ENCODE measurements at places on chromosomes 12 and 14.

DNA sequence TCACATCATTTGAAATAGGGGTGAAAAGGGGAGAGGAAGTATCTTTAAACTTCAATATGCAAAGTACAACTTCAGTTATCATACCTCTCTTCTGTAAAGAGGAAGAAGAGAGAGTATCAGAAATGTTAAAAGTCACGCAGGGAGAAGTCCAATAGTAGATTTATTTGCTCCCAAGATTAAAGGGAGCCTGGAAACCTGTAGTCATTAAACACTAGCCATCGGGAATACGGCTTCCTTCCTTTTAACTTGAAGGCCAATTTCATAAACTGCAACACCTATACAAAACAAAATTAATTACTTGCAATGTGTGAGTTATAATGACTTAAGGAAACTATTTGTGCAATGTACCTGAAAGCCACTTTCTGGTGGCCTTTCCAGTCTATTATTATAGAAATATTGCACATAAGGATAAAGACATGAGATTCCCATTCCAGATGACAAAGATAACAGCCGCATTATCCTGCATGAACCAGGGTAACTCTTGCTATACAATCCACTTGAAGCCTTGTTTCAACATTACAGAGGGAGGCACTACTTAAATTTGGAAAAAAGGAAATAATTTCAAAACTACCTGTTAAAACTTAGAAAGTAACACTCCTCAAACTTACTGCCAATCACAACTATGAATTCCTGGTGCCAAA, 4.6 kb downstream of the BTG1 start:
- DNase-seq: no peak

DNA sequence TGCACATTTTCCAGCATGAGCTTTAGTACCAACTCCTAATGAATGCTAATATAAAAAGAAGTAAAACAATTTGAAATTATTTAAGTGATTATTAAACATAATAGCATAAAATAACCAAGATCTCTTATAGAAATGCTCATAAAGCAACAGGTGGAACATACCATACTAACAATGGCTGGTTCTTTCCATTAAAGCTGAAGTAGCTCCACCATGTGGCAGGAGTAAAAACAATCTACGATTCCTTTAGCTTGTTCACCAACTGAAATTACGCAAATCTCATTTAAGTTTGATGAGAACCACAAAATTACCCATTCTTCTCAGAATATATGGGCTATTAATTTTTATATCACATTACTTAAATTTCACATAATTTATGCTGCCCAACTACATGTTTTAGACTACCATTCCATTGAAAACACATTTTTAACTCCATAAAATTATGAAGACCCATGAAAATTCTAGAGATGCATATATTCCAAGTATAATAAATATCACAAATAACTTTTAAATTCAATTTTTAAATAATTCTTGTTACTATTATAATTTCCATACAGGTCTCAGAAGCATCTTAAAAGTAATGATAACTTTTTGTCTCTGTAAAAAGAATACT, 213.6 kb downstream of the DAD1 start:
- DNase-seq: no peak

DNA sequence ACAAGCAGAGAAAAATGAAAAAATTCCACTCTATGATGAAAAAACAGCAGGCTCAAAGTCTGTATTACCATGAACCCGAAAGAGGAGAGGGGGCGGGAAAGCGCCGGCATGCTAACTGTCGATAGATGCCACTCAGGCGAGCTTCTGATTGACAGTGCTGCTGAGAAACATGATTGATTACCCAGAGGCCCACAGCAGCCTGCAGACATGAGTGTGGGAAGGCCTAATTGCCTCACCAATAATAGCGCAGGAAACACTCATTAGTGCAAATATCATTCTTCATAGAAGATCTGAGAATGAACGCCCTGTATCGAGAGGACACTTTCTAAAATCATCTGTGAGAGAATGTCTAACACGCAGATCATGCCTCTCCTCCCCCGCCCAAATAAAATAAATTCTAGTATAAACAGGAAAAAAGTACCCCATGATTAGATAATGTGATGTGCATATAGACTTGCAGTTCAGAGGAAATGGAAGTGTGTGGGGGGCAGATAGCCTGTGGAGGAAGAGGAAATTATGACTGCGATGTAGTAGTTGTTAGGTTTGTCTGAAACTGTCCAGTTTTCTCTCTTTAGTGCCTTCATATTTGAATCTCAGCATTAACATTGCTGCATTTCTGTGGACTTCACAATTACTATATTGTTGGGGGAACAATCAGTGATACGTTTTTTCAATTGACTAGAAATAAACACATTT, 15.6 kb downstream of the TPH2 start:
- DNase-seq: no peak

- DNase-seq: no peak
Observed at GRCh38 chr12:101885912-101886561, 8.7 kb downstream of the DRAM1 start.

- DNase-seq: no peak
Observed at GRCh38 chr12:34400411-34400881, 378.1 kb downstream of the ALG10 start.

DNA sequence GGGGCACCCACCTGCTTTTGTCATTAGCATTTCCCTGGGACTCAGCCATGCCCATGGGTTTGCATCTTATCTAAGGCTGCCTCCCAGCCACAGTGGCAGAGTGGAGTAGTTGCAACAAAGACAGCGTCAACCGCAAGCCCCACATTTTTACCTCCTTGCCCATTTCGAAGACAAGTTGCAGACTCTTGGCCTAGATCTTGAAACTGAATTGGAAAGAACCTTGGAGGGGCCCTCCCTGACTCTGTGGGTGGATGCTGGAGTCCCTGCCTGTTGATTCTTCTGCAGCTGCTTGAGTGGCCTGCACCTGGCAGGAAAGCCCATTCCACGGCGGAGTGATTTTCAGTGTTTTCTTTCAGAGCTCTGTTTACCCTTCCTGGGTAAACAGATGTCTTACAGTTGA, 309.0 kb downstream of the VRK1 start:
- no peak for DNase-seq

- DNase-seq: no peak
Observed at GRCh38 chr12:65305346-65305950, 27.0 kb downstream of the MSRB3 start.

DNA sequence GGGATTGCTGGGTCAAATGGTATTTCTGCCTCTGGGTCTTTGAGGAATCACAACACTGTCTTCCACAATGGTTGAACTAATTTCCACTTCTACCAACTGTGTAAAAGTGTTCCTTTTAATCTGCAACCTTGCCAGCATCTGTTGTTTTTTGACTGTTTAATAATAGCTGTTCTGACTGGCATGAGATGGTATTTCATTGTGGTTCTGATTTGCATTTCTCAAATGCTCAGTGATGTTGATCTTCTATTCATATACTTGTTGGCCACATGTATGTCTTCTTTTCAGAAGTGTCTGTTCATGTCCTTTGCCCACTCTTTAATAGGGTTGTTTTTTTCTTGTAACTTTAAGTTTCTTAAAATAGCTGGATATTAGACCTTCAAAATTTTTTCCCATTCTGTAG, 150.0 kb upstream of the FRMD6 start:
- no peak for DNase-seq

DNA sequence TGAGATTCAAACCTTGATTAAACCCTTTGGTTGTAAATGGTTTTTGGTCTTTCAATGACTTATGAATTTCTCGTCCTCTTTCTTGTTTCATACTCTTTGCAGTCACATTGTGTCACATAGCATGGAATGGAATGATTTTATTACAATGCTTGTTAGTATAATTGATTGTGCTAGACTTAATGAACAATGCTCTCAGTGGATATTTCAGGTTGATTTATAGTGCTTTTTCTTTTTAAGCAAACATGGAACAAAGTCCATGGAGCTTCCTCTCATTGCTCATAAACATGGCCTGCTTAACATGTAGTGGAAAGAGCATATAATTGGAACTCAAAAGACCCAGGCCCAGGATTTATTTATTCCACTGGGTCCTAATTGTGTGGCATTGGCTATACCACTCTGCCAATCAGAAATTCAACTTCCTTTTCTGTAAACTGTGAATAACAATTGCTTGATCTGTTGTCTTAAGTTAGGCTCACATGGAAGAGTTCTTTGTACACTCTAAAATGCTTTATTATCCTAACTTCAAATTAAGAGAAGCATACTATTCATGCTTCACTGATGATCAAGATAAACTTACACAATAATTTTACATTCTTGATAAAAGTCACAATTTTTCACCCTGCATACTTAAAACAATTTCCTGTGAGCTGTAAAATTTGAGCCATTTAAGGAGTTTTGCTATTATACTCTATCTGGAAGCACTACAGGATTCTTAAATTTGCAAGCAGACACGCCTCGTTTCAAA, 370.5 kb upstream of the PDE3A start:
- no peak for DNase-seq

GRCh38 chr12:40222247-40222646, 2.5 kb upstream of the LRRK2 start:
- no peak for DNase-seq

- DNase-seq: no peak
Observed at GRCh38 chr14:44396226-44396625, 110.9 kb downstream of the FSCB start.

- DNase-seq: no peak
Observed at GRCh38 chr14:94081386-94081820, 293 bp downstream of the IFI27L1 start.

Measured in stimulated activated CD8-positive, alpha-beta memory T cell treated with anti-CD3 and anti-CD28 coated beads, Interleukin-4, amount 100 ng/mL, for 1 hour (primary cell).